GM19239 (cell line): ENCODE measurements at places on chromosomes 1 and 21.

DNA sequence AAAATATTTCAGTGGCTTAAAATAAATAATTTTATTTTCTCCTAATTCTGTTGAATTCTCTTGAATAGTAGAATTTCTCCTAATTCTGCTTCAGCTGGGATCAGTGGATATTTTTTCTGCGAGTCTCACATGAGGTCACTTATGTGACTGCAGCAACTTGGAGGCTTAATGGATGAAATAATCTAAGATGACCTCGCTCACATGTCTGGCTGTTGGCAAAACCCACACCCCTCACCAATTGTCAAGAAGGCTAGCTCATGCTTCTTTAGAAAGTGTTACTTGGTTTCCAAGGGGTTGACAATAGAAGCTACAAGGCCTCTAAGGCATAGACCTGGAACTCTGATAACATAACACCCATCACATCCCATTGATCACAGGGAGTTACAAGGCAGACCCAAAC lies 156.9 kb upstream of the DPYD start:
- DNase-seq = no peak

DNA sequence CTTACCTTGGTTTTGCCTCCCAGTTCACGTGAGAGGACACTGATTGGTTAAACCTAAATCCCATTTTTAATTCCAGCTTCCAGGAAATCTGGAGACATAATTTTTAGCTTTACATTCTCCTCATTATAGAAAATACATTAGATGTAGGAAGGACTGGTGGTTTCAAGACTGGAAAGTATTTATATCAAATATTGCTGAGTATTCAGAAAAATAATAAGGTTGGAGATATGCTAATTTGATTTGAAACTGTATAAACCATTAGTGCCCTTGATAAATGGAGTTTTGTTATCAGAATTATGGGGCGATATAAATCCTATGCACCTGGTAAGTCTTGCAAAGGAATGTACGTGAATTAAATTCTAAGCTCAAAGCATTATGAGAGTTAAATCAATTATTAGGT lies 218.0 kb upstream of the ADGRL4 start:
- no peak for DNase-seq

GRCh38 chr1:78052685-78053405 lies 7.1 kb downstream of the GIPC2 start:
- DNase-seq = no peak

DNA sequence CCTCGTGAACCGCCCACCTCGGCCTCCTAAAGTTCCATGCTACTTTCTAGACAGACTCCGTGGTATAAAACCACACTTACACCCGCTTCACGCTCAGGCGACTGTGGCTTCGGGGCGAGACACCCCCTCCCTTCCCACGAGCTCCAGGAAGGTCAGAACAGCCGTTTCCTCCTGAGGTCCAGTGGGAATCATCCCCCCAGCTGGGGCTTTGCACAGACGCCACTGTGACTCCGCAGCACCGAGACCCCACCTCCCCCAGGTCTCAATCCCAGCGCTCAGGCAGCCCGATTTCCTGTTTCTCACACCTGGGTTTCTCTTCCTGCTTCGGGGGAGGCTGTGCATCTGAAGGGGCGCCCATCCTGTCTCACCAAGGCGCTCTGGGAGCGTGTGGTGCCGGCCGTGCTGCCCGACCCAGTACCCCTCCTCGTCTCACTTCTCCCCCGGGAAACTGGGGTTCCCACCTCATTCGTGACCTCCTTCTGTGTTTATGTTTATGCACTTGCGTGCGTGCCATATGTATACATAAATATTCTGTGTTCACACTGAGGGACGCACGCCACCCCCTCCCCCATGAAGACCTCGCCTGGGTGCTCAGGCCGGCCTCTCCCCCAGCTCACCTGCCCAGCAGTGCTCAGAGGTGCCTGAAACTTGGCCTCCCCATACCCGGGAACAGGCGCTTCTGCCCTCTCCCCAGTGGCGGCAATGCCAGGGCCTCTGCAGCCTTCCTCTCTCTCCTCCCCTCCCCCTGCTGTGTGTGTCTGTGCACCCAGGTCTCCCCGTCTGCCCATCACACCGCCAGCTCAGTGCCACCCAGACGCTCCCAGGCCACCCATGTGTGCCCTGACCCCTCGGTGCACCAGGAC lies 14.6 kb downstream of the SLC35E2B start:
- DNase-seq = peak; percentile 82

GRCh38 chr1:182616130-182617013 lies 12.2 kb upstream of the RGS16 start:
- peak; percentile 37 for DNase-seq

DNA sequence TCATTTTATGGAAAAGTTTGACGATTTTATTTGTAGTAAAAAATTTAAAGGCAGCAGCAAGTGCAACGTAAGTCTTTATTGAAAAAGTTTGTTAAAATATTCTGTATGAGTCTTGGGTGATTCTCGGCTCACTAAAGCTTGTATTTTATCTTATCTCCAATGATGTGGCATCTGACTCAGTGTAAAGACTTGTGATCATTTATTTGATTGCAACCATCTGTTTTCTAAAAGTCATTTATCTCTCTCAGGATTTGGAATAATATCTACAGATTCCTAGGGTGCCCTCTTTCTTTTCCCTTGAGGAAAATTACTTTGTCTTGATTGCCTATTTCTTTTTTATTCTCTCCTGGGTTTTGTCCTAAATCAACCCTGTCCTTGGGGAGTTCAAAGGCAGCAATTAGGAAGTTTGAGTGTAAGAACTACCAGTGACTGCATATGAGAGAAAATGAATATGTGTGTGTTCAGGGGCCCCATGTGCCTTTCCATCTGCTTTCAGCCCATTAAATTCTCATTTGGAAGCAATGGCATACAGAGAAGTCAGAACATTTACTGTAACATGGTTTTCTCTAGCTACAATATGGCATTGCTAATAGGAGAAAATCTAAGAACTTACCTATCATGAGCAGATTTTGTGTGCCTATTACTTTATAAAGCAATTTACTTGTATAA lies 575.0 kb upstream of the CHRM3 start:
- DNase-seq = no peak

DNA sequence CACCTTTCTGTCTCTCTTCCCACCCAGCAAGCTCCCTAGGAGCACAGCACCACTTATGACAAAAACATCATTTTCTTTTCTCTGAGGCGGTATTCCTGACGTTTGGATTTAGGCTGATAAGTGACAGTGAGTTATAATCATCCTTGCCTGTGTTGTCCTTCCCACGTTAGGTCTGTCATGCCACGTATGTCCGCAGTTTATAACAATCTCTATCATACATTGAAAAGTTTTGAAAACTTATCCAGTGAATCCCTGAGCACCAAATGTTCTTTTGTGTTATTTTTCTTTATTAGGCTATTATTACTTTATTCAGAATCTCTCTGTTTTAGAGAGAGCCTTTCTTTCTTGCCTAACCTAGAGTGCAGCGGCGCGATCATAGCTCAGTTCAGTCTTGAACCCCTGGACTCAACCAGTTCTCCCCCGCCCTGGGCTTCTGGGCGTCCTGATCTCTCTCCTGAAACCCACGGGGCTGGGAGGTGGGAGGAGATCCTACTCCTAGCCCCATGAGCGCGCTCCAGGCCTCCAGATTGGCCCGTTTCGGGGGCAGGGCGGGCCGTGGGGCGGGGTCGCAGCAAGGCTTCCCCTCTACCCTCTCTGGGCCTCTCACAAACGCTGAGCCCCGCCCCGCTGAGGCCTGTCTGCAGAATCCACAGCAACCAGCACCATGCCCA lies at the start of gene GSTM2:
TSS of gene GSTM2 (plus strand) at position 606 of the 671 bp plus-strand sequence. CDS start at position 665, 59 bp downstream.
- DNase-seq = peak; percentile 65

GRCh38 chr1:54355931-54356679 lies 50.1 kb downstream of the SSBP3 start:
- DNase-seq = peak; percentile 33

GRCh38 chr1:91121366-91121765 lies 99.5 kb upstream of the ZNF644 start:
- DNase-seq = no peak

DNA sequence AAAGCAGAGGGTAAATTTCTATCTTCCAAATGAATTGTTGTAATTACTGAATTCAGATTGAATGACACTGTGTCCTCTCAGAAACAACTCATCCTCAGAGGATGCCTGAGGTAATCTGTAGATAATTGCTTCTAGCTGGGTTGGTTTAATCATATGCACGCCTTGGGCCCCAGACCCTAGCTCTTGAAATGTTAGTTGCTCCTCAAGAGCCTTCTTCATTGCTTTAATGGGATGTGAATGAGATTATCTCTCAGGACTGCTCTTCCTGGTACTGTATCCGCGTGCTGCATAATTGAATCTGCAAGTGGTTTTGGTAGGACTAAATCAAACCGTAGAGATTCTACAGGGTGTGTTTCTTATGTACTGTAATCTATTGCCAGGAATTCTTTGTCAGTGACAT lies 569.3 kb upstream of the NEGR1 start:
- DNase-seq = no peak

DNA sequence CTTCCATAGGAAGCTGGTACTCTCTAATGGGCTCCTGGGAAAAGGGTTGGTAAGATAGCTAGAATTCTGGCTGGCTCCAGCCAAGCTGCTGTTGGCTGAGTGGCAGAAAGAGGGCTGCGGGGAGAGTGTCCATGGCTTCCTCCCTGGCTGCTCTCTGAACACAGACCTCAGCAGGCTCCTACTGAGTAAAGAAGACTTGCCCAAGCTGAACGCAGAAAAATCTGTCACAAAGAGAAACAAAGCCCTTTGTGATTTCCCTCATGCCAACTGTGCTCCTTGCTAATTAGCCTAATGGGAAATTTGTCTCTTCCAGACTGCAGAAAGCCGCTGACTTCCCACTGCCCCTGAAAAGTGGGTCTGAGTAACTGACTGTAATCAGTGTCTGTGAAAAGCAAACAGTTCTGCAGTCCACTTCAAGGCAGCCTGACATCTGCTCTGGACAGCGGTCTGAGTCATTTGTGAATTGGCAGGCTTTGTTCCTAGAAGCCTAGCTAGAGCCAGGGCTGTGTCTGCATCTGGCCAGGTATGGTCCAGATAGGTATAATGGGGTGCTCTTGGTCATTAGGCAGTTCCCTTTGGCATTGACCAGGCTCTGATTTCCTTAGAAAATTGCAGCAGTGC lies 282.8 kb downstream of the ZNF648 start:
- DNase-seq = no peak

- no peak for DNase-seq
These were observed 41.4 kb upstream of the RCC2 start for GRCh38 chr1:17480846-17481245.

GRCh38 chr1:167447521-167448136 lies 70.7 kb downstream of the CD247 start:
- DNase-seq = no peak

DNA sequence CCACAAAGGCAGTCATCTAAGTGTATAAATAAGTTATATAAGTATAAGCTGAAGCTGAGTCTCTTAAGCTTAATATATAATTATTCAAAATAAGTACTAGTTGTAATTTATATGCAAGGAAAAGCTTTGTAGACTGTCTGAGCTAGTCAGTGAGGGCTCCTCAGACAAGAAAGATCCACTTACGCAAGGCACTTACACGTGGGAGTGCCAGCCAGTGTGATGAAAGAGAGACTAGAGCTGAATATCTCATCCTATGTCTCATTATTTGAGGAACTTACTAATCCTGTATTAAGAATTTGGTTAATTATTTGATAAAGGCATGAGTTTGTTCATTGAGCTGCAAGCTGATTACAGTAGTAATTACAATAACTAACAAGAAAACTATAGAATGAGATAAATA lies 146.9 kb downstream of the PDE4B start:
- DNase-seq = no peak

GRCh38 chr1:160131803-160132565 lies 16.4 kb downstream of the ATP1A2 start:
- DNase-seq = no peak

DNA sequence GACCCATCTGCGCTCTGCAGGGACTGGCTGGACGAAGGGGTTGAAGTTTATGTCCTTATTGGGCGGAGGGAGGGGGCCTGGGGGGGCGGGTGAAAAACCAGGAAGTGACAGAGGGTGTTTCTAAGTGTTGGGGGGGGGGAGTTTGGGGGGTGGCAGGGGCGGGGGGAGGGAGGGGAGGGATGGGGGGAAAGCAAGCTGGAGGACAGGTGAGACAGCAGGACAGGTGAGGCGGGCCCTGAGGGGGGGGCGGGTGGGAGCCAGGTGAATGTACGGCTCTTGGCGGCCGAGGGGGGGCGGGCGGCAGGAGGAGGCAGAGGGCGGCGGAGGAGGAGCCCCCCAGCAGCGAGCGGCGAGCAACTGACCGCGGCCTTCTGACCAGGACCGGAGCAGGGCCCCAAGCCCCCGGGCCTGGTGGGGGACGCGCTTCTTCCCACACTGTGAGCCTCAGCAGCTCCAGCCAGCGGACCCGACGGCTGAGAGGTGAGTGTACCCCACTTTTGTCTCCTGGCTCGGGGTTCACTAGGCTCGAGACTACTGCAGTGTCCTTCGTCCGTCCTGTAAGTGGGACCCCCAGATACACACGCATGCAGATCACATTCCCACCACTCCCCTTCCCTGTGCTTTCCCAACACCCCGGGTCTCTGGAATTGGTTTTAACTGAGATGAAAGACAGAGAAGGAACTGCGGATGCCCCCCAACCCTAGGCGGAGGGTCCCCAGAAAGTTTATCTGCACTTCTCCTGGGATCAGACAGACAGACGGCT lies at the start of gene ZBTB7B:
TSS of gene ZBTB7B (plus strand) at position 339 of the 763 bp plus-strand sequence. CDS start 11,859 bp downstream, outside the sequence.
- DNase-seq = no peak

- DNase-seq = no peak
These were observed 4.4 kb upstream of the PIK3C2B start for GRCh38 chr1:204498981-204499380.

GRCh38 chr1:184633785-184634184 lies 120.9 kb downstream of the EDEM3 start:
- DNase-seq = no peak

DNA sequence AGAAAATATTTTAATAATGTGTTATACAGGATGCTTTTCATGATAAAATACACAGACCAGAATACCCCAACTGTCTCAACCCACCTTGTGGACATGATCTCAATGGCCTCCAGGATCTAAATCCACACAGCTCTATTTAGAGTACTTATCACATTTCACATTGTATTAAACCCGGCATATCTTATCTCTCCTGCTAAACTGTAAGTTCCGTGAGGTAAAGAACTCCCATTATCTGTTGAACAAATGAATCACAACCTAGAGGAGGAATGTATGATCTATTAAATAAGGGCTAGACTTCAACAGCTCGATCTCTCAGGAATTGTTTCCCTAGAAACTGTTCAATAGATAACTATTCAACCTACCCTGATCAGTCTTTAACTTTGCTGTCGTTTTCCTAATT lies 6.9 kb downstream of the ETV3 start:
- DNase-seq = no peak

DNA sequence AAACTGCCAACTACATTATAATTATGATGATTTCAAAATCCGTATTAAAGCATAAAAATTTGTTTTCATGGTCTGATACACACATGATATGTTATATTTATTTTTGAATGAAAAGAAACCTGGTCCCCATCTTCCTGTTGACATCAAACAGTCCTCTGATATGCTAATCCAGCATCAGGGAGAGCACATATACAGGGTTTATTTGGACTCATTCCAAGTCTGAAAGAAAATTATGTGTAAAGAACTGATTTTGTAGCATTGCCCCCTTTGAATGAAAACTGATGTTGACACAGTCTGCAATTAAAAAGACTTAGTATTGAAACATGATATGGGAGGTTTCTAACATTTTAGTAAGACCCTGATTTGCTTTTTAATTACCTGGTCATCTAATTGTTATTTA lies 119.4 kb downstream of the NEK7 start:
- DNase-seq = no peak
